ENCODE measurements at places on chromosomes 4 and X.

GRCh38 chr4:183257808-183258207, 62.3 kb downstream of the CLDN22 start:
- DNase-seq: no peak

- no peak for DNase-seq
These were observed 1.5 kb downstream of the SASH3 start for GRCh38 chrX:129781134-129781672.

GRCh38 chr4:176970853-176971252, 178.1 kb upstream of the VEGFC start:
- no peak for DNase-seq

- no peak for DNase-seq
These were observed 63.0 kb downstream of the SEC24D start for GRCh38 chr4:118772767-118773428.

DNA sequence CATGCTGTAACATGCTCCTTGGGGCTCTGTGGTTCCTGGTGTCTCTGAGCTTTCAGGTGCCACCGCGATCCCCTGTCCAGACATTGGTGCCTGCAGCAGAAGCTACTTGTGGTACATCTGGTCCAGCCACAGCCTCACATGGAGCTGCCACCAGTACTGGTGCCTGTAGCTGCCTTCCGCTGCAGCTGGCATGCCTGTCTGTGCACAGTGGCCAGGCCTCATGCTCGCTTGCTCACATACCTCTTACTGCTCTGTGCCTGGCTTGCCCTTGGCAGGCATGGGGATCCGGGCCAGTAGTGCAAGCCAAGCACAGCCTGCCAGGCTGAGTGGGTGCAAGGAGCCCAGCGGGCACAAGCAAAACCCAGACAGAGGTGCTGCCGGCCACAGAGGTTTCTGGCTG, 618.6 kb downstream of the DMD start:
- no peak for DNase-seq

- DNase-seq: no peak
These were observed 20.9 kb upstream of the PLAC1 start for GRCh38 chrX:134679221-134679620.

GRCh38 chrX:47232803-47233332, at the start of gene USP11:
USP11 (plus strand) TSS chrX:47233009; CDS start chrX:47233044, 35 bp downstream.
- DNase-seq: no peak

DNA sequence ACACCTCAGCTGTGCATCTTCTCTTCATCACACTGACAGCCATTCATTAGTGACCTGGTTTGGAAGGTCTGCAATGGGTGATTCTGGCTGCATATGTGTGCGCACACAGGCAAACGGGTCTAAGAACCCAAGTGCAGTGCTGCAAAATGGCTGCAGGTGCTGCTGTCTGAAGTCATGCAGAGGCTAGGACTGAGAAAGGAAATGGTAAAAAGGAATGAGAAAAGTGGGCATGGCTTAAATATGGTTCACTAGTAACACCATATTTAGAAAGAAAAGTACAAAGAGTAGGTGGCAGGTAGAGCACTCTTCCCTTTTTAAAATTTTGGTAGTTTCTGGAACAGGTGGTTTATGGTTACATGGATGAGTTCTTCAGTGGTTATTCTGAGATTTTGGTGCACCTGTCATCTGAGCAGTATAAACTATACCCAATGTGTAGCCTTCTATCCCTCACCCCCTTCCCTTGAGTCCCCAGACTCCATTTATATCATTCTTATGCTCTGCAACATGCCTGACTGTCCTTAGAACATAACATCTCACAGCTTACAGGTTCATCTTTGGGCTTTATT, 78.4 kb downstream of the CCNG2 start:
- DNase-seq: no peak

DNA sequence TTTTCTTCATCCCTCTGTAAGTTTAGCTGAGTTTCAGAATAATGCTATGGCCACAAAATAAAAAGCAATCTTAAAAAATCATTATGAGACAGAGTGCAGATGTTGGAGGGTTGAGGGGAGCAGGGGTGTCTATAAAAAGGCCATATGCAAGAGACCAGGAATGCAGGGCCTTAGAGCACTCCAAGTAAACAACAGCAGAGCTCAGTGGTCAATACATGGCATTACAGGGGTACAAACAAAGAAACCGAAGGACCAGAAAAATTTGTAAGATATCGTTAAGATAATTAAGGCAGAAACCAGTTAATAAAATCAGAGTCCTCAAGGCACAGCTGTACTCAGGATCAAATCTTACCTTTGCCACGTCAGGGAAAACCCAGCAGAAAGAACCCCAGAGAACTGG, 28.4 kb upstream of the NDST3 start:
- no peak for DNase-seq

DNA sequence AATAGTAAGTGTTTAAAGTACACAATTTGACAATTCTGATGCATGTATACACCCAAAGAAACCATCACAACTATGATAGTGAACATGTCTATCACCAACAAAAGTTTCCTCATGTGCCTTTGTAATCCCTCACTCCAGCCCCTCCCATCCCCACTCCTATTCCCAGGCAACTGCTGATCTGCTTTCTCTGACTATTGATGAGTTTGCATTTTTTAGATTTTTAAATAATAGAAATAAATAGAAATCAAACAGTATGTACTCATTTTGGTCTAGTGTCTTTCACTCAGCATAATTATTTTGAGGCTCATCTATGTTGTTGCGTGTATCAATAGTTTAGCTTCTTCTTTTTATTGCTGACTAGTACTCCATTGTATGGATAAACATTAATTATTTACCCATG, 5.3 kb upstream of the RPS4X start:
- no peak for DNase-seq

DNA sequence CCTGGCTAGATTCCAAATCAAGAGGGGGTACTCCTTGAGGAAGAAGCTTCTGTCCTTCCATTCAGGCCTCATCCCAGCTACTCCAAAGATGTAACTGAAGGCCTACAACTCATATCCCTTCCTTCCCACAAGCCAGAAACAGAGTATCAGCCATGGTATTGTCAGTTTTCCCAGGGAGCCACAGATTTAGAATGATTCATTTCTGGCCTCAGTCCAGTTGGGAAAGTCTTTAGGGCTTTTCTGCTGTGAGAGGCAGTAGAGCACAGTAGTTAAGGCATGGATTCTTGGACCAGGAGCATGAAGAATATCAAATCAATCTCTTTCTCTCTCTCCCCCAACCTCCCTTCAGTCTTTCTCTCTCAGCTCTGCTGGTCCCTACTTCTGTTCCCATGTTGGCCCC, 505.0 kb downstream of the BCOR start:
- no peak for DNase-seq

- no peak for DNase-seq
These were observed 82.1 kb downstream of the NHSL2 start for GRCh38 chrX:71992711-71993110.

DNA sequence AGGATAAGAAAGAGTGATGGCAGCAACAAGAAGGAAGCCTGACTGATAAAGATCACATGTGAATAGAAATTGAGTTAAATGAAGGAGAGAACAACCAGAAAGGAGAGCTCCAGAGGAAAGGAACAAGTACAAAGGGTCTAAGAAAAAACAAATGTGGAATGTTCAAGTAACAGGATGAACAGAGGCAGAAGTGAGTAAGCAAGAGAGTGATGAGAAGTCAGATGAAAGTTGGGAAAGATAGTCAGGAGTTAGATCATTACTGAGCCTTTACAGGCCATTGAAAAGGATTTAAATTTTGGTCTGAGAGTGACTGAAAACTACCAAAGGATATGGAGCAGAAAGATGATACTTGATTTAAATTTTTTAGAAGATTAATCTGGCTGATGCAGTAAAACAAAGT, 38.1 kb downstream of the NFXL1 start:
- DNase-seq: no peak

DNA sequence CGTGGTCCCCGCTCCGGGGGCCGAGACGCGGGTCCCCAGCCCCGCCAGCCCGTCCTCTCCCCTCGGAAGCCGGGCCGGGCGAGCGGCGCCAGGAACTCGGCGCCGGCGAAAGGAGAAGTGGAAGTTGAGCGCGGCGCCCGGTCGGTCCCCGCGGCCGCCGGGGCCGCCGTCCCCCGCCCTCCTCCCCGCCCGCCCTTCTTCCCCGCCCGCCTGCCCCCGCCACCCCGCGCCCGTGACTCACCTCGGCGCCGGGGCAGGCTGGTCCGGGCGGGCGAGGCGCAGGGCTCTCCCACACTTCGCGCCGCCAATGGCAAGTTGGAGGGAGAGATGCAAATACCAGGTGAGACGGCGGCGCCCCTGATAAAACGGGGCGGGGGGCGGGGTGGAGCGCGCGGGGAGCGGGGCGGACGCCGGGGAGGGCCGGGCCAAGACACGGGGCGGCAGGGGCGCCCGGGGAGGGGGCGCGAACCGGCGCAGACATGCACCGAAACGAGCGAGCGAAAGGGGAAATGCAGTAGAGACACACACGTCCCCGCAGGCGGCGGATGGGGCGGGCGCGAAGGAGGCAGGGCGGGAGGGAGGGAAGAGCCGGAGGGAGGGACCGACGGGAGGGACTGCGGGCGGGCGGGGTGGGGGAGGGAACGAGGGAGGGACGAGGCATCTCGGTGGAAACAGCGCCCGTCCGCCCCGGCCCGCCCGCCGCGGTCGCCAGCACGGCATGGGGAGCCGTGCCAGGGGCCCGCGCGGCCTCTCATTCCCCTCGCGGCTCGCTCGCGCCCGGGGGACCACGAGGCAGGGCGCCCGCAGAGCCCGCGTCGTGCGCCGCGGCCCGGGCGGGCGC, at the start of gene ELF4:
Gene ELF4, minus strand, starts transcription at position 119 of the 841 bp plus-strand sequence. CDS start 29,167 bp downstream, outside the sequence.
- no peak for DNase-seq

DNA sequence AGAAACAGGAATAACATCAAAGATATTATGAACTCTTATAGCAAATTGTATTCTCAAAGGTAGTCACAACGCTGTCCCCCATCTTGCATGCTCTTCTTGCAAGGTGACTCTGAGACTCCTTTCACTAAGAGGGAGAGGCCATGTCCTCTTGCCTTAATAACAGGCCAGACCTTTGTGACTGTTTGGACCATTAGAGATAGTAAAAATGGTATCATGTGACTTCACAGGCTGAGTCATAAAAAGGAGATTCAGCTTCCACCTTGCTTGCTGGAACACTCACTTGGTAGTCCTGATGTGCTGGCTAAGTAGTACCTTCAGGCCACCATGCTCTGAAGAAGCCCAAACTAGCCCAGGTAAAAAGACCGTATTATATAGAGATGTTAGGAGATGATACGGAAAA, 143.8 kb downstream of the FBXW7 start:
- DNase-seq: no peak

- no peak for DNase-seq
These were observed 81.1 kb upstream of the HELT start for GRCh38 chr4:184937030-184937710.

- DNase-seq: no peak
These were observed 348.7 kb downstream of the MAPK10 start for GRCh38 chr4:86011117-86011516.

GRCh38 chr4:101328063-101328602, 19.2 kb downstream of the PPP3CA start:
- no peak for DNase-seq

GRCh38 chr4:1806596-1807331, 13.7 kb downstream of the FGFR3 start:
- no peak for DNase-seq

- peak; percentile 15 for DNase-seq
These were observed 280.6 kb upstream of the CLNK start for GRCh38 chr4:10965196-10965595.

- DNase-seq: peak; percentile 84
These were observed 560 bp upstream of the TMSB4X start for GRCh38 chrX:12974305-12974795.

DNA sequence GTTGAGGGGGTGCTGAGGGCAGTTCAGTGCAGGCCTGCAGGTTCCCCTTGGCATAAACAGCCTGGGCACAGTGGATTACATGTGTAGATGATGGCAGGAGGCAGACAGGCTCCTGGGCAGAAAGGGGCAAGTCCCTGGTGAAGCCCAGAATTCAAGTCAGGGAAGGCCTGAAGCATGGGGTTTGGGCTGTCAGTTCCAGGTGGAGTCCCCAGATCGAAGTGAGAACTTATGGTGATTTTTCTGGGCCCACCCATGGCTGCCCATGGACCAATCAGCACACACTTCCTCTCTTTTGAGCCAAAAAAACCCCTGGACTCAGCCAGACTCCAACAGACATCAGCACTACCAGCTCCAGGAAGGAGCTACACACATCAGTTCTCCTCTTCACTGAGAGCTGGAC, 529.1 kb downstream of the PPARGC1A start:
- DNase-seq: no peak

- no peak for DNase-seq
These were observed 309.4 kb downstream of the GLUD2 start for GRCh38 chrX:121356850-121357171.

DNA sequence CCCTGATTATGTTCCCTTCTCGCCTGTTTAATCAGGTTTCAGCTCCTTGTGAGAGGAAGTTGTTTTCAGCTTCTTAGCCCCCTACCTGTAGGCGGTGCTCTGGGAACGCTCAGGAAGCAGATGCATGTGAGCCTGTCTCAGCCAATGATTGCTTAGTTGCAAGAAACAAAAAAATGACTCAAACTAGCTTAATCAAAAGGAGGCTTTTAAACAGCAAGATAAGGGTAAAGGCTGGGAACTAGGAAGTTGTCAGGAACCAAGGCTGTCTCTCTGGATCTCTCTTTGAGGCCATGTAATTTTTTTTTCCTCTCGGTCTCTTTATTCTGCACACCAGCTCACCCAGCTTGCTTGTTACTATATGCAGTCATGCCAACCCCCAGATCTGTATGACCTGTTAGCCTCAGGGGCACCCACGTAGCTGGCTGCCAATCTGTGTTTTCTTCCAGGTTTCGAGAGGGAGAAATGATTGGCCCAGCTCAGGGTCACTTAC, 109.1 kb downstream of the PTTG2 start:
- peak; percentile 69 for DNase-seq

DNA sequence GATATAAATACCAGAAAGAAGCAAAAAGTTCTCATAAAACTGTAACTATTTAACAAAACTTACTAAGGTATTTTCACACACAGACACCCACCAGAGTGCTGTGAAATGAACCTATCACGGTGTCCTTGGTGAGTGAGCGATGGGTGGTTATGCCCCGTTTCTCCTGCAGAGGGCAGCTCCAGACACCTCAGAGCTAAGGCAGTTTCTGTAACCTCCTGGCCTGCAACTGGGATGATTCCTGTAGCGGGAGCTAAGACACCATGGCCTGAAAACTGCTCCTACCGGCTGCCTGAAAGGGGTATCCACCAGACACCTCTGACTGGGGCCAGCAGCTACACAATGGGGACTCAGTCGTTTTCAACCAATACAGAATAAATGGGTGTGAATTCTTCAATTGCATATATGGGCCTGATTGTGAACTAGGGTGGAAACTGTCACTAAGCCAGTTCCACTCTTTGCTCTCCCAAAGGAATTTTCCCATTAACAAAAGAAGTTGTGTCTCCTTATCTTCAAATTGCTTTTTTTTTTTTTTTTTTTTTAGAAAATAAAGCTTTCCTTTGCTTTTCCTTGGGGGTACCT, 2375.8 kb upstream of the TENM3 start:
- DNase-seq: peak; percentile 93

- DNase-seq: no peak
These were observed 286.1 kb upstream of the TENM3 start for GRCh38 chr4:181957088-181957487.

DNA sequence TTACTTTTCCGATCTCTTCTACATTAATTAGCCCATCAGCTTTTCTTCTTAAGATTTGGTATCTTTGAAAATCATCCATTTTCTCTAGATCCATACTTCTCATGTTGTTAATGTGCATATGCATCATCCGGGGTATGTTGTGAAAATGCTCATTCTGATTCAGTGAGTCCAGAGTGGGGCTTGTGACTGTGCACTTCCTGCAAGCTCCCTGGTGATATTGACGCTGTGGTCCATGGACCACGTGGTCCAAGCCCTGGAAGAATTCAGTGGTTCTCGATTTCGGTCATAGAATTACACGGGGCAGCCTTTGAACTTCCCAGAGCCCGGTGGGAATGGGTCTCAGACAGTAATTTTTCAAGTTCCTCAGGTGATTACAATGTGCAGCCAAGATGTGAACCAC, 69.8 kb downstream of the ZFX start:
- no peak for DNase-seq
